ENCODE measurements at places on chromosomes 4 and X.

DNA sequence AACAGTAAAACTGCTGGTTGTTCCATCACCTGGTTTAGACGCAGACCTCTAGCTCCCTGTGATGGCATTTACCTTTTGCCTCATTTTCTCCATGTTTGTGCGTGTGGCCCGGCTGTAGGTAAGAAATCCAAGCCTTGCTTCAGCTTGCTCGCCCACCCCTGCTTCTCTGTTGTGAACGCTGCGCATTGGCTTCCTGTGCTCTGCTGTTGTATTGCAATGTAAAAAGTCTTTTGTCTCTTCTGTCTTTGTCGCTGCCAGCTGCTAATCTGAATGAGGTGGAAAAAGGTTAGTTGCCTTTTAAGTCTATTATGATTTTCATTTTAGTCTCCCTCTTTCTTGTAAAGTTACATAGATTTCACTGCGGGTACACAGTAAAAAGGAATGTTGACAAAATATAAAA is 127.3 kb upstream of the PACRGL start:
- no peak for DNase-seq

DNA sequence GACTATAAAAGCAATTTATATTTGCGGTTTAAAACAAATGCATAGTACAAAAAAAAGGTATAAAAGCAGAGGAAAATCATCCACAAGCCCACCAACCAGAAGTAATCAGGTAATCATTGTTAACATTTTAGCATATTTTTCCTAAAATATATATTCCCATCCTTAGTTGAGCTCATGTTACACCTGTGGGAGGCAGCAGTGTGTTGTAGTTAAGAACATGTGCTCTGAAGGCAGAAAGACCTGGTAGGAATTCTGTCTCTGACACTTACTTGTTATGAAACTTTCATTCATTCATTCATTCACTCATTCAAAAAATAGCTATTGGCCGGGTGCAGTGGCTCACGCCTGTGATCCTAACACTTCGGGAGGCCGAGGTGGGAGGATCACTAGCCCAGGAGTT is 15.4 kb upstream of the CDKL5 start:
- DNase-seq, result no peak

DNA sequence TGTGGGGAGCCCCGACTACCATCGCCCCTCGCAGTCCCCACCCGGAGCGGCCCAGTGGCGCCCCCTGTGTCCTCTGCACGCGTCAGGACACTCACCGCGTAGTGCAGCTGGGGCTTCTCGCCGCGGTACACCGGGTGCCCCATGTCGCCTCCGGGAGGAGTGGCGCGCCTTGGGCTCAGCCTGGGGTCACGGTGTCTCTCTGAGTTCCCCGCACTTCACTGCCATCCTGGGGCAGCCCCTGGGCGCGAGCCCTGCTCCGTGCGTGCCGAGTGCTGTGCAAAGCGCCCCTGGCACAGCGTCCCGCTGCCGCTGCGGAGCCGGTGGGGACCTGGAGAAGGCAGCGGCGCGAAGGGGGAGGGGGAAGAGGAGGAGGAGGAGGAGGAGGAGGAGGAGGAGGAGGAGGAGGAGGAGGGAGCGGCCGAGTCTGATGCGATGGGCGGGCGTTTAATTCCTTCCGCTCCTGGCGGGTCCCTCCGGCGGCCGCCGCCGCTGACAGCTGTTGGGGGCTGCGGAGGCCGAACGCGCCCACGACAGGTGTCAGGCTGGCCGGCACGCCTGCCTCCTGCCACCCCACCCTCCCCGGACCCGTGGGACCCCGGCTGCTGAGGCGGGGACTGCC is 134.3 kb downstream of the AMELX start:
- DNase-seq, result no peak

GRCh38 chrX:119073200-119073905 is 560 bp downstream of the CT47C1 start:
- DNase-seq, result no peak

All from stimulated activated CD8-positive, alpha-beta memory T cell treated with anti-CD3 and anti-CD28 coated beads, Interleukin-15, amount 100 ng/mL, for 1 hour (primary cell).